BE2C (cell line): ENCODE measurements at places on chromosomes 5 and 9.

GRCh38 chr5:39464088-39464487, 39.3 kb upstream of the DAB2 start:
- DNase-seq = no peak

DNA sequence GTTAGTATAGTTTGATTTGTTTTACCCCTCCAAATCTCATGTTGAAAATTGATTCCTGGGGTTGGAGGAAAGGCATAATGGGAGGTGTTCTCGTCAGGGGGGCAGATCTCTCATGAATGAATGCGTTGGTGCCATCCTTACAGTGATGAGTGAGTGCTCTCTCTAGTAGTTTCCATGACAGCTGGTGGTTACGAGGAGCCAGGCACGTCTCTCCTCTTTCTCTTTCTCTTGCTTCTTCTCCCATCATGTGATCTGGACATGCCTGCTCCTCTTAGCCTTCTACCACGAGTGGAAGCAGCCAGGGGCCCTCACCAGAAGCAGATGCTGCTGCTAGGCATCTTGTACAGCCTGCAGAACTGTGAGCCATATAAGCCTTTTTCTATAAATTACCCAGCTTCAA, 454.1 kb downstream of the EFNA5 start:
- no peak for DNase-seq

- DNase-seq = no peak
Measured at GRCh38 chr5:148381906-148382305, 1.9 kb upstream of the FBXO38 start.

GRCh38 chr5:72470826-72471225, 36.4 kb downstream of the ZNF366 start:
- DNase-seq = no peak

GRCh38 chr5:181114844-181115778, 15.9 kb downstream of the OR2V1 start:
- no peak for DNase-seq

- DNase-seq = no peak
Measured at GRCh38 chr9:113506090-113506589, 42.6 kb downstream of the RGS3 start.

GRCh38 chr5:85921590-85921989, 696.2 kb upstream of the COX7C start:
- peak; percentile 22 for DNase-seq

DNA sequence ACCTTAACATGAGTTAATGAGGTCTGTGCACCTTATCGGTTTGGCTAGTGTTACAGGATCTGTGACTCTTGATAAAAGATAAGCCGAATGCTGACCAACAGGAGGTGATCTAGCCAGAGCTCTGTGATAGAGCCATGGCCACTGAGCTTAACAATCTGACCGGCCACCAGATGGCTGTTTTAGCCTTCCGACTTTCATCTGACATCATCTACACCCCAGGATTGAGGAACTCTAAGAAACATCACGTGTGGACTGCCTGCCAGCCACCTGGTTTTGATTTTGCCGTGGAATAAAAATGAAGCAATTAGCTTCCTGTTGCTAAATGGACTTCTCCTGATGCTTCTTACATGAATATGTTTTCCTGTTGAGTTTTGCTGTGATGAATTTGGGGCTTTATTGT, 281.3 kb downstream of the CEMIP2 start:
- DNase-seq = no peak
